Astrocyte of the spinal cord (primary cell): ENCODE measurements at places on chromosomes 7 and 10.

GRCh38 chr7:101554584-101555268, 74.4 kb downstream of the MYL10 start:
- no peak for DNase-seq

- peak; percentile 41 for DNase-seq
Observed at GRCh38 chr7:6691609-6692106, 15.1 kb downstream of the ZNF12 start.

DNA sequence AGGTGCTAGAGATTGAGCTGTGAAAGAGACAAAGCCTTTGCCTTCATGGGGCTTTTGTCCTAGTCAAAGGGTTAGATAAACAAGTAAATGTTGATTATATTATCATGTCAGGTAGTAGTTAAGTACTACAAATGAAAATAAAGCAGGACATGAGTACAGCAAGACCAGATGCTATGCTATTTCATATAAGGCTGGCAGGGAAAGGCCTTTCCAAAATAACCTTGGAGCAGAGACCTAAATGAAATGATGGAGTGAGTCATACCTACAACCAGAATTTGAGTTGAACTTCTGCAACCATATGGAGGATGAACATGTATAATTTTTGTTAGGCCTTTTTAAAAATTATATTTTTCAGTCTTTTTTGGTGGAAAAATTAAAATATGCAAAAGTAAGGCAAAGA, 23.6 kb upstream of the SEMA4G start:
- no peak for DNase-seq

DNA sequence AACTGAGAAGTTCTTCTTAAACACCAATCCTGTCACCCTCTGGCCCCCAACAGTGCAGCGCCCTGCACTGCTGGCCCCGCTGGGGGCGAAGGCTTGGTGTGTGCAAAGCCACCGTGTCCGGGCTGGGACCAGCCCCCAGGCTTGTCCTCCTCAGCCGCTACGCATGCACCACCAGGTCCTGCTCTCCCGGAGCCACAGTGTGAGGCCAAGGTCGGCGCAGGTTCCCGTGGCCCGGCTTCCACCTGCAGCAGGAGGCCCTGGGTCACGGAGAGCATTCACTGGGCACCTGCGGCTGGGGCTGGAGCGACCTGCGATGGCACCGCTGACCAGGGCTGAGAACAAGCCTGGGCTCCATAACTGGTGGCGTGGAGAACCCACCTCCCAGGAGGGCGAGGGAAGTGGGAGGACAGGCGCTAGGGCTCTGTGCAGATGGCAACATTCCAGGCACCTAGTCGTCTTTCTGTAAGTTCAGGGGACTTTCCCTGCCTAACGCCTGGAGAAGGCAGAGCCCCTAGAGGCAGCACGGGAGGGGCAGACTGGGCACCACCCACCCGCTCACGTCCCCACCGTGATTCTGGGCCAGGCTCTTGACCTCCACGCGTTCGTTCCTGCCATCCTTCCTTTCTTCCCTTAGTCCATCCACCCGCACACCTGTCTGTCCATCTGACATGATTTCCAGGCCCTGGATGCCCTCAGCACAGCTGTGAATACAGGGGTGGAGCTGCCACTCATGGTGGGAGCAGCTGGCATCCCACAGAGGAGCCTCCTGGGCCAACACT, 271.6 kb downstream of the ELFN1 start:
- DNase-seq, result no peak

- no peak for DNase-seq
Observed at GRCh38 chr7:132399367-132399766, 176.9 kb downstream of the PLXNA4 start.
